Activated CD4-positive, alpha-beta T cell treated with anti-CD3 and anti-CD28 coated beads, Interleukin-2, amount 10 ng/mL, durations not matched to agents 7 days and 5 days (primary cell): ENCODE measurements at places on chromosomes 1 and 21. TPM values are rescaled to one million over a fixed set of nuclear protein-coding genes. Genes with fewer than 3 reads are reported as not detected.
A peak's percentile ranks its signal among the peaks of the same experiment; 100 is the strongest.

Gene JAM2
- total RNA-seq: 0.05 TPM

GRCh38 chr1:2314803-2315673, 76.3 kb downstream of the MORN1 start:
- DNase-seq: peak; percentile 50
- H3K4me3 ChIP-seq: peak overlapping the region; percentile 56
- H3K27me3 ChIP-seq: no peaks in the 10 kb centered on the region
- peaks cover 19% of the 10 kb centered on the region for H3K4me1 ChIP-seq

DNA sequence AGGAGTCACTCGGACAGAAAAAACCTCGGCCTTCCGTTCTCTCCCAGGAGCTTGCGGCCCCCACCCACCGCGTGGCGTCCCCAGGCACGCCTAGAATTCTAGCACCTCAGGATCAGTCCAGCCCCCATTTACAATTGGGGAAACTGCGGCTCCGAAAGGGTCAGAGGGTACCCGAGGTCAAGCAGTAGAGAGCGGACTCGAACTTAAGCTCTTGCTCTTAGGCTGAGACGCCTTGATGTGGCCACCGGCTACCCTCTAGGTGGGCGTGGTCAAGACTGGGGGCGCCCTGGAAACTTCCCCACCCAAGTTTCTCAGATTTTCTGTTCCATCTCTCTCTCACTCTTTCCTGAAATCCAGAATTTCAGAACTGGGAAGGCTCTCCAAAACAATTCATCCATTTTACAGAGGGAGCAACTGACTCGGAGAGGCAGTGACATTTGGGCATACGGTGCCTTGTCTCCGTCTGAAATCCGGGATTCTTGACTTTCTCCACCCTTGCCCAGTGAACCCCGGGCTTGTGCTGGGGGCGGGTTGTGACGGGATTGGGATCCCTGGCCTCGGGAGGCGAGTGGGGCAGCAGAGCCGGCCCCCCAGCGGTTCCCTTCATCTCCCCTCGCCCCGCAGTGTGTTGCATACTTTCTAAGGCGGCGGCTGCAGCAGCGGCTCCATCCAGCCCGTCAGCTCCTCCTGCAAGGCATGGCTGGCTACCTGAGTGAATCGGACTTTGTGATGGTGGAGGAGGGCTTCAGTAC, 777 bp downstream of the AZIN2 start:
- H3K36me3 ChIP-seq: no peaks in the 10 kb centered on the region
- H3K4me1 ChIP-seq: peaks cover 37% of the 10 kb centered on the region
- no peak for DNase-seq
- peak overlapping the region; percentile 73 for H3K4me3 ChIP-seq
- H3K27ac ChIP-seq: peak overlapping the region; percentile 22

DNA sequence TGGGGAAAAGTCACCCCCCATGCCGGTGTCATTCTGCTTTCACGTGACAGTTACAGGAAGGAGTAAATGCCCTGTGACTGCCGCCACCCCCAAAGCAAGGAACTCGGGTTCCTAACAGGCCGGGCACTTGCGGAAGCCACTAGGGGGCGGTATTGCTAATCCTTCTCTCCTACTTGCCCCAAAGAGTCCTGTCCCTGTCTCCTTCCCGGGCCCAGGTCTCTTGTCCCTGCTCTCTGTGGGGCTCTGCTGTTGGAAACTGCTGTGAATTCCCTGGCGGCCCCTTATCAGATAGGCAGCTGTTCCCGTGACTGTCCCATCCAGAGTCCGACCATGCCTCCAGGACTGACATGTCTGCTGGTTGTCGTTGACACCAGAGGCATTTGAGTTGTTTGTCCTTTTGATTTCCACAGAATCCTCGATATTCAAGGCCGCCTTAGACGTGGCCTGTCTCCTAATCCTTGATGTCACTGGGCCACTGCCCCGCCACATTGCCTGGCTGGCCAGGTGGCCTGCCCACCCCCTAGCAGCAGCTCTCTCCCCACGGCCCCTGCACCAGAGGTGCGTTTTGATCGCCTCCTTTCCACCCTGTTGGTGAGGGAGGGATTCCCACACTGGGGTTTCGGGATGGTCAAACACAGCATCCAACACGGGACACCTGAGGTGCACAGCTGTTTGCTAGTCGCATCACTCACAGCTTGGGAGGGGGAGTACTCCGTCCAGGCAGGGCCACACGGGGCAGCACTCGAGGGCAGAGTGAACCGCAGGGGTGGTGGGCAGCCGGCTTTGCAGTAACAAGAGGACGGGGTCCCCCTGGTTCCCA, 37.3 kb downstream of the CHAF1B start:
- DNase-seq: peak; percentile 30
- H3K27me3 ChIP-seq: no peaks in the 10 kb centered on the region
- H3K4me1 ChIP-seq: peaks cover 18% of the 10 kb centered on the region
- no peak overlapping the region for H3K27ac ChIP-seq
- no peak overlapping the region for H3K4me3 ChIP-seq
